ENCODE measurements at places on chromosomes 5 and 9.
A peak's percentile ranks its signal among the peaks of the same experiment; 100 is the strongest.

DNA sequence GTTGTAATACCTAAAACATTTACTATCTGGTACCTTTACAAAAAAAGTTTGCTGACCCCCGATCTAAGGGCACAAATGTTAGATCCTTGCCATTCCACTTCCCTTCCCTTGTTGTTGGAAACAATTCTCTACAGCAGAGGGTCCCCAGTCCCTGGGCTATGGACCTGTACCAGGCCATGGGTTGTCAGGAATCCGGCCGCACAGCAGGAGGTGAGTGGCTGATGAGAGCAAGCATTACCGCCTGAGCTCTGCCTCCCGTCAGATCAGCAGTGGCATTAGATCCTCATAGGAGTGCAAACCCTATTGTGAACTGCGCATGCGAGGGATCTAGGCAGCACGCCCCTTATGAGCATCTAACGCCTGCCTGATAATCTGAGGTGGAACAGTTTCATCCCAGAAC lies 248.5 kb downstream of the AP3B1 start:
- DNase-seq = no peak

DNA sequence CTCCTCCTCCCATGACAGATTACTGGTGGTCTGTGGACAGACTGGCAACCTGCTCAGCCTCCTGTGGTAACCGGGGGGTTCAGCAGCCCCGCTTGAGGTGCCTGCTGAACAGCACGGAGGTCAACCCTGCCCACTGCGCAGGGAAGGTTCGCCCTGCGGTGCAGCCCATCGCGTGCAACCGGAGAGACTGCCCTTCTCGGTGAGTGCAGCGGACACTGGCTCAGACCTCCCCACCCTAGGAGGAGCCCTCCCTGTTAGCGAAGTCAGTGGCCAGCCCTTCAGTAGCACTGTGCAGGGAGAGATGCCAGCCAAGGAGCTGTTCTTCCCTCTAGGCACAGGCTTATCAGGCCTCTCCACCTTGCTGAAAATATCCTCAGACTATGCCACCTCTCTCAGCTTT lies 143.5 kb downstream of the SAXO1 start:
- no peak for DNase-seq

GRCh38 chr9:93117924-93118862 lies 15.9 kb downstream of the NINJ1 start:
- no peak for DNase-seq

GRCh38 chr5:139223481-139223880 lies 25.3 kb upstream of the SIL1 start:
- DNase-seq = no peak

GRCh38 chr9:10238087-10238486 lies 374.7 kb downstream of the PTPRD start:
- DNase-seq = no peak

DNA sequence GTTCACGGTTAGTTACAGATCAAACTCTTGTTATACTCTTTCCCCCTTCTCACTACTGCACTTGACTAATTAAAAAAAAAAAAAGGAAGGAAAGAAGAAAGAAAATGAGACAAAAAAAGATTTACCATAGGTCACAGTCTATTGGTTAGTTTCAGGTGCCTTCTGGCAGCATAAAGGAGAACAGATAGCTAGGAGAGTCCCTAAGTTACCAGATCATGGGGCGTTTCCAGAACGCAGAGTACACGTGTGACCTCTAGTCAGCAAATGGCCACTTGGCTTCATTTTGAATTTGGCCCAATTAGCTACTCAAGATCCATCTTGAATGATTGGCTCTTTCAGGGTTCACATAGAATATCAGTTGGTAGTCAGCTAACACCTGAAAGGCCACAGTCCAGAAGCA lies 20.3 kb upstream of the TMEM171 start:
- DNase-seq = no peak

GRCh38 chr9:6959270-6960000 lies 201.7 kb downstream of the KDM4C start:
- no peak for DNase-seq

DNA sequence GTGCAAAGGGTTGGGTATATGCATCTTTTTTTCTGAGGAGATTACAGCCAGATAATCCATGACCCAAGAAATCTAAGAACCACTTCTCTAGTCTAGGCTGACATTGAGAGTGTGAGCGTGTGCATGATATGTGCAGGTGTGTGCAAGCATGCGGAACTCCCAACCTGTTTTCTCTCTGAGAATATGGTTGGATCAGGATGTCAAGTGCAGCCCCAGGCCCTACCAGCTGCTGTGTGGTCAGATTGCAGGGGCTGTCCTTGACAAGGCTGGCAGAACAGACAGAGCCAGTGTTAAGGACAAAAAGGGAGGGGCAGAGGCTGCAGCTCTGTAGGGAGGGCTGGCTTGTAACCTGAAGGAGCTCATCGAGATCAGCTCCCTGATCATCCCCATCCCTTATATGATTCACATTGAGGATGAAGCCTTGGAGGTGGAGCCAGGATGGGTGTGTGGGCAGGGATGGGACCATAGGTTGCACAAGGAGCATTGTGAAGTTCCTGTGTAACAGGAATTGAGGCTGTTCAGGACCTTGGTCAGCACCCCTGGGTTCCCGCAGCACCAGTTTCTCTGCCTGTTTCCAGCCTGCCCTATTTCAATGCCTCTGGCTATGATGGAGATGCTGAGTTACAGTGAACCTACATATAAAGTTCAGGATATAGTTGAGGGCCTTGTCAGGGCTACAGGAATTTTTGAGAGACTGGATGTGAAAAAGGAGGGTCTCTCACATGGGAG lies 52.6 kb upstream of the ARAP3 start:
- DNase-seq = peak; percentile 58

- DNase-seq = no peak
Measured at GRCh38 chr5:62282064-62282463, 23.9 kb upstream of the KIF2A start.

DNA sequence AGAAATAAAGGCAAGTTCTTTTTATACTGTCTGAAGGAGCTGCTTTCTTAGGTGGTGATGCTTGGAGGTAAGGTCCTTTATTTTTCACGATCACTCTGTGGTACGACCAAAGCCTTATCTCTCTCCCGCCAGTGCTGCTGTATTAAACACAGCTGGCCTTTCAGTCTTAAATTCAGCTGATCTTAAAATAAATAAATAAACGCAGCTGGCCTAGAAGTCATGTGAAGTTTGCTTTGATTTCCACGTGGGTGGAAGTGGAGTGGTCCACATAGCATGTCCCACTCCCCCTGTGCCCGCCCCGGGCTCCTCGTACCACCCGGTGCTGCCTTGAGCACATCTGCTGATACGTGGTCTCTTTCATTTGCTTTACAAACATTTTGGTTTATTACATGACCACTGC lies 260.4 kb downstream of the FANCC start:
- no peak for DNase-seq

- DNase-seq = no peak
Measured at GRCh38 chr5:87705876-87706275, 293.1 kb upstream of the CCNH start.

DNA sequence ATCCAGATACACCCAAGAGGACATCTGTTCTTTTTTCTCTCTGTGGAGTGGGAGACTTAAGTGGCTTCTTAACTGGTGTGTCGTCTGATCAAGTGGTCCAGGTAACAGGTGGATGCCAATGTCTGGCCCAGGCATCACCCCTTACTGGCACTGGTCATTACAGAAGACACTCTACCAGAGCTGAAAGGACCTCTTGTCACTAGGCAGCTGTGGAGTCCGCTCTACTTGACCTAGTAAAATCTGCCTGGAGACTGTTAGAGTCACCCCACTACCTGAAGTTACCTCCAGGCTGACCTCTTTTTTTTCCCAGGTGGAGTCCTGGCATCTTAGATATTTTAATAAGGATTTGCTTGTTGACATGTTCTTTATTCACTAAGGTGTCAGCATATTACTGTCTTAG lies 22.5 kb downstream of the FXN start:
- DNase-seq = no peak

DNA sequence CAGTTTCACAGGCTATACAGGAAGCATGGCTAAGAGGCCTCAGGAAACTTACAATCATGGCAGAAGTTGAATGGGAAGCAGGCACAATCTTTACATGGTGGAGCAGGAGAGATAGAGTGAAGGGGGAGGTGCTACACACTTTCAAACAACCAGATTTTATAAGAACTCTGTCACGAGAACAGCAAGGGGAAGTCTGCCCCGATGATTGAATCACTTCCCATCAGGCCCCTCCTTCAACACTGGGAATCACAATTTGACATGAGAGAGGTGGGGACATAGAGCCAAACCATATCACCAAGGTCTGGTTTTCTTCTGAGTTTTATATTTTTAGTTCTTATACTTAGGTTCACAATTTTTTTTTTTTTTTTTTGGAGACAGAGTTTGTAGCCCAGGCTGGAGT lies 16.1 kb downstream of the ZCCHC9 start:
- DNase-seq = no peak

- no peak for DNase-seq
Measured at GRCh38 chr5:80275347-80275746, 19.5 kb upstream of the SERINC5 start.

DNA sequence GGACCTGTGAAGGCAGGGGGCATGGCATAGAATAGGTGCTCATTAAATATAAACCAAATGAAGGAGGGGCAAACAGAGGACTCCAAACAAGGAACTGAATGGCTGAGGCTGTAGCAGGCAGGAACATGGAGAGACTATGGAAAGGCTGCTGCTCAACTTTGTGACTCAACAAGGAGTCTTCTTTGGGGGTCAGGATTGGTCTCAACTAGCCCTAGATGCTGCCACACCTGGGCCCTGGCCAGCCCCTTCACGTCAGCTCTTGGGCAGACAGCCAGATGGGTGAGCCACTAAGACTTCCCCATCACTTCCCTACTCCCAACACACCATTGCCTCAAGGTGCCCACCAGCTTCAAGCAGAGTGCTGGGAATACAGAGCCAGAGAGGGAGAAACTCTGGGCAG lies 11.0 kb downstream of the RPP25L start:
- DNase-seq = no peak

- DNase-seq = peak; percentile 81
Measured at GRCh38 chr5:143404416-143405062, 1.1 kb upstream of the NR3C1 start.

- no peak for DNase-seq
Measured at GRCh38 chr9:86723346-86723745, 224.0 kb downstream of the GAS1 start.

- no peak for DNase-seq
Measured at GRCh38 chr5:128192368-128192767, 108.8 kb downstream of the SLC12A2 start.

DNA sequence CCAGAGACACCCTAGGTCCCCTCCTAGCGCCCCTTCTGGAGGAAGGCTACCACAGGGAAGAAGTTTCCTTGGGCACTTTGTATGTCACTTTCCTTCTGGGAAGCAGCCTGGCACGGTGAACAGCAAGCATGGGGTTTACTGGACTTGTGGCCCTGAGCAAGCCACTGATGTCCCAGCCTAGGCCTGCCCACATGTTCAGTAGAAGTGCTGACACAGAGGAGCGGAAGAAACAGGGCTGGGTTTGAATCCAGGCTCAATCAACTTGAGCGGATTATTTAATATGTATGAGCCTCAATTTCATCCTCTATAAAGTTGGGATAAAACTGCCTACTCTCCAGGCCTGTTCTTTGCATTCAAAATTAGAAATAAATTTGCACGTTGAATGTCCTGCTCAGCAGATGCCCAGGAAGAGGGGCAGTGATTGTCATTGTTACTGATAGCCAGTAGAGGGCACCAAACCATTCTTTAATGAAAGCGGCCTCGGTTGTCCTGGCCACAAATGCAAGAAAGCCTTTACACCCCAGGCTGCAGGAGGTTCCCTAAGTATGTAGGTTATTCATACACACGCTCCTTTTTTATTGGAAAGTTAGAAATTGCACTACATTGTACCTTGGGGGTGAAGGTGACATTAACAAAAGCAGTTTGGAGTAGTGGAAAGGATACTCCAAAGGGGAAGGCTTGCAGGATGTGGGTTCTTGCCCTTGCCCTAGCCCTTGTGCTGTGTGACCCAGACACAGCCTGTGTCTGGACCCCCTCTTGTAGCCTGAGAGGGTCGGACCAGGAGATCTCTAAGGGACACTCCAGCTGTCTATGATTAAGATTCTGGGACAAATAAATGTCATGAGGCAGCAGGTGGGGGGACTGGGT lies 13.4 kb upstream of the XPA start:
- DNase-seq = peak; percentile 42

GRCh38 chr9:121313458-121314152 lies 45.6 kb downstream of the GSN start:
- no peak for DNase-seq

DNA sequence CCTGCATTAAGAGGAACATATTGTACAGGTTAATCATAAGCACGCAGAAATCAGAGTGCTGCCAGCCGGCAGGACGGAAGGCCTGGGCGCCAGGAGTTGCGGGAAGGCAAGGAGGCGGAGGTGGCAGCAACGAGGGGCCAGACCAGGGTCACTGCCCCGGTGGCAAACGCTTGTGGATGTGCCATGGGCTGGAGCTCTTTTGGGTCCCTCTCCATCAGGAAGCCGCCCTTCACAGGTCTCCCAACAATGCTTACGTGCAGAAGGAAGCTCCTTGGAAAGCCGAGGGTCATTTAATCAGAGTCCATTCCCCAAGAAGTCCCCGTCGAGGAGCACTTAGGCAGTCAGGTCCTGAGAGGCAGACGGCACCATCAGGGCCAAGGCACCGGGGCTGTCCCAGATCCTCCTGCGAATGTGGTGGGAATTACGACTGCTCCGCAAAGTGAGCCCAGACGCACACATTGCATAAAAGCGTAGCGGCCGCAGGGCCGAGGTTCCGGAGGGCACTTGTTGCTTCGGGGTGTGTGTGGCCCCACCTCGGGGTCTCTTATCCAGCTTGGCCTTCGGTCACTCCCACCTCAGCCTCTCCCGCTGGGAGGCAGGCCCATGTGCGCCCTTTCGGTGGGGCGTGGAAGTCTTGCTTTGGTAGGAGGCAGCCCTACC lies 20.5 kb downstream of the MRPL36 start:
- DNase-seq = no peak

GRCh38 chr5:139711906-139712224 lies 63.7 kb downstream of the CXXC5 start:
- DNase-seq = no peak

DNA sequence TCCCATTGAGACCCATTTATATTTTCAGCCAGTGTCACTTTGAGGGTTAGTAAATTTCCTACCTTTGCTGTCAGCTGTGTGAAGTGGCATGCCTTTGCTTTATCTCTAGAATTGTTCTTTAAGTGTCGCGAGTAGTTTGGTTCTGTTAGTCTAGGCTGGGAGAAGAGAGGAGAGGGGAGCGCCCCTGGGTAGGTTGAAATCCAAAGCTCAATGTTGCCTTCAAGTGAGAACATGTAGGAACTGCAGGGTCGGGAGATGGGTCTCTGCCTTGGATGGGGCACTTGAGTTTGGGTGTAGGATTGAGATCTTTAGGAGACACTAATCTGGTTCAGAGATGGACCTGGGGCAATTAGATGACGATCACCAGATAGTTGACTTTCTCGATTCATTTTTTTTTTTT lies 46.3 kb downstream of the STC2 start:
- no peak for DNase-seq
